Cardiac fibroblast (primary cell): ENCODE measurements at places on chromosomes 11 and 22.

GRCh38 chr11:126918556-126918955 lies 82.0 kb downstream of the KIRREL3 start:
- peak; percentile 29 for DNase-seq

GRCh38 chr11:104695065-104695463 lies 203.2 kb downstream of the CASP12 start:
- no peak for DNase-seq

GRCh38 chr22:39254122-39254521 lies 9.3 kb upstream of the PDGFB start:
- DNase-seq: no peak

- no peak for DNase-seq
Measured at GRCh38 chr11:121665206-121665838, 212.6 kb upstream of the SORL1-AS1 start.

GRCh38 chr11:32905028-32905667 lies 12.5 kb downstream of the QSER1 start:
- DNase-seq: peak; percentile 25

DNA sequence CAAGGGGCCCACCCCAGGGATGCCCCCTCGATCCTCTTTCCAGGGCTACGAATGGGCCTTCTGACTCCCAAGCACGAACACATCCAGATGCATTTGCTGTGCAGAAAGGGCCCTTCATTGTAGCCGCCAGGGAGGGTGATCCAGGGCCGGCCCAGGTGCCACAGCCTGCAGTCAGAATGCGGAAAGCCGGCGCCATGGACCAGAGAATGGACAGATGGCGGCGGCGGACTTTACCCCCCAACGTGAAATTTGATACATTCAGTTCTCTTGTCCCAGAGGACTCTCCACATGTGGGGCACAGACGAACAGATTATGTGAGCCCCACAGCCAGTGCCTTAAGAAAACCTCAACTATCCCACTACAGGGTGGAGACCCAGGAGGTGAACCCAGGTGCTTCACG lies 87.2 kb downstream of the KIAA1671 start:
- DNase-seq: no peak

- DNase-seq: peak; percentile 40
Measured at GRCh38 chr11:86978247-86978646, 23.1 kb upstream of the FZD4 start.

DNA sequence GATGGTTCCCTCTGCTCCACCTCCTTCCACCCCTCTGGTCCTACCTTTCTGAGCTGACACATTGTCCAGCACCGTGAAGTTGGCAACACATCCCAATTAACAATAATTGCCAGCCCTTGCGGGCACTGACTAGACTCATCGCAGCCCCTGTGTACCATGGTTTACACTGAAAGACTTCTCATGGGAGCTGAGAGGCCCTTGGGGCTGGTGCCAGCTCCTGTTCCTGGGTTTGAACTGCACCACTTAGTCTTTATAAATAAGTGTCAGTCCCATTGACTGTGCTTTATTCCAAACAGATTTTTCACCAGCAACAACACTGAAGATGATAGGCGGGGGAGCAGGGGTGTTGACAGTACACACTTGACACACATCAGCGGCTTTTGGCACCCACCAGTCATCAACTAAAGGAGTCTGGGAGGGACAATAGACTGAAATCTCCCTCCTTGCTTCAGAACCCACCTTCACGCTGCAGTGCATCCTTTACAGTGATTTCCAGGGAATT lies 447.3 kb downstream of the NTM start:
- DNase-seq: no peak

GRCh38 chr11:99098258-99098657 lies 77.5 kb downstream of the CNTN5 start:
- DNase-seq: no peak

- no peak for DNase-seq
Measured at GRCh38 chr22:29949872-29950271, 66.9 kb downstream of the MTMR3 start.

- peak; percentile 34 for DNase-seq
Measured at GRCh38 chr11:96065379-96065778, 141.5 kb upstream of the MTMR2 start.

DNA sequence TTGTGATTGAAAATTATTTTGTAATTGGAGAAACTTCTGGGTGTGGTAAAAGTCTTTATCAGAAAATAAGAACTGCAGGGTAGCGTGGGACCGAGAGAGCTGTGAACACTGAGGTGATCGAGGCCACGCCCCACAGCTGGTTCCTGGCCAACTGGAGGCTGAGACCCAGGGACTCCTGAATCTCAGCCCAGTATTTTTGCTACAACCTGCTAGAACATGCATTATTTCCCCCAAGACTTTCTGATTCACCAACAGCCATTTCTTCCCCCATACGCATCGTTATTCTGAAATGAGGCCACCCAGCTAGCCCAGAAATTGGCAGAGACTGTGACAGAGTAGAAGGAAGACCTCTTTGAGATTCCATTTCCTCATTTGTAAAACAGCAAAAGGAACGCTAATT lies 3.4 kb upstream of the FGF19 start:
- no peak for DNase-seq

DNA sequence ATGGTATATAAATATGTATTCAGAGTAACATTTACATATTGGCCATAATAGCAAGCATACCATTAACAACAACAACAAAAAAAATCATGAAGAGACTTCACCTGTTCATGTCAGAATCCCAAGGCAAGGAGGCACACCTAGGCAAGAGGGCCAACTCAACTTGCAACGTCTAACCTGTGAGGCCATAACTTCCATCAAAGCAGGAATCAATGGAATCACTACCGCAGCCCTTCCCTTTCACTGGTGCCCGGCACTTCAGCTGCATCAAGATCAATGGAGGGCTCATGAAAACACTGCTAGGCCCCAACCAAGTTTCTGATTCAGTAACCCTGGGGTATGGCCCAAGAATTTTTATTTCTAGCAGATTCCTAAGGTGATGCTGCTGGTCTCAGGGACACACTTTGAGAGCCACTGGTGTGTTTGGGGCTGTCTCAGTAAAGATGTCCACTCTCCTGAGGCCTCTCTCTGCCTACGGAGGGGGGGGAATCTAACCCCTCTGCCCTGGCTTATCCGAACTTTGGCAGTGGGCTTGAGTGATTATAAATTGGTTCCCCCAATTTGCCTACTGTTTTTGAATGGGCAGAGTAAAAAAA lies 8.0 kb downstream of the ZFTA start:
- DNase-seq: no peak

- DNase-seq: no peak
Measured at GRCh38 chr22:48535868-48536540, 1291.7 kb downstream of the BRD1 start.
